ENCODE measurements at places on chromosomes 1 and 21.

DNA sequence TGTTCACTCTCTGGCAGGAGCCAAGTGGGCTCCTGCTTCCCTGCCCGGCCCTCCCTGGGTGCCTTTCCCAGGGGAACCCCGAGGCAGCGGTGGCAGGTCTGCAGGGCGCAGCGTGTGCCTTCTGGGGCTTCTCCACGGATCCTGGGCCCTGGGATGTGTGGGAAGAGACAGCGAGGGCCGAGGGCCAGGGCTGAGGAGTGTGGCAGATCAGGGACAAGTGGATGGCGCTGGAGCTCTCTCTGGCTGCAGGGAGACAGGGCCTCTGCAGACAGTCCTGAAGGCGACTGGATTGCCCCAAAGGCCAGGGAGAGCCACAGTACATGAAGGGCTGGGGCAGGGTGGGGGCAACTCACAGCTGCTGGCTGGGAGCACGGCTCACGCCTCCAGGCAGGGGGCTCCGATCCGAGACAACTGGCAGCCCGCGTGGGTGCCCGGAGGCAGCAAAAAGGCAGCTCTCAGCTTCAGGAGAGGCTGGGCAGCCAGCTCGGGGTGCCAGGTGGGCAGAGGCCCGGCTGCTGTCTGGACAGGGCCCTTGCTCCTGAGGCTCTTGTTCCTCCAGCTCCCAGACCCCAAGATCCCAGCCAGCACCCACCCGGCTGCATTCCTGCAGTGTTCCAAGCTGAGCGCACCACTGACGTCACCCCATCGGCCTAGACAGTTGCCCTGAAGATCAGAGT, 16.0 kb downstream of the MORN1 start:
- DNase-seq = no peak

GRCh38 chr1:203162403-203162802, 13.2 kb downstream of the MYBPH start:
- DNase-seq = no peak

- no peak for DNase-seq
Observed at GRCh38 chr21:18164483-18164882, 80.2 kb upstream of the CHODL start.

DNA sequence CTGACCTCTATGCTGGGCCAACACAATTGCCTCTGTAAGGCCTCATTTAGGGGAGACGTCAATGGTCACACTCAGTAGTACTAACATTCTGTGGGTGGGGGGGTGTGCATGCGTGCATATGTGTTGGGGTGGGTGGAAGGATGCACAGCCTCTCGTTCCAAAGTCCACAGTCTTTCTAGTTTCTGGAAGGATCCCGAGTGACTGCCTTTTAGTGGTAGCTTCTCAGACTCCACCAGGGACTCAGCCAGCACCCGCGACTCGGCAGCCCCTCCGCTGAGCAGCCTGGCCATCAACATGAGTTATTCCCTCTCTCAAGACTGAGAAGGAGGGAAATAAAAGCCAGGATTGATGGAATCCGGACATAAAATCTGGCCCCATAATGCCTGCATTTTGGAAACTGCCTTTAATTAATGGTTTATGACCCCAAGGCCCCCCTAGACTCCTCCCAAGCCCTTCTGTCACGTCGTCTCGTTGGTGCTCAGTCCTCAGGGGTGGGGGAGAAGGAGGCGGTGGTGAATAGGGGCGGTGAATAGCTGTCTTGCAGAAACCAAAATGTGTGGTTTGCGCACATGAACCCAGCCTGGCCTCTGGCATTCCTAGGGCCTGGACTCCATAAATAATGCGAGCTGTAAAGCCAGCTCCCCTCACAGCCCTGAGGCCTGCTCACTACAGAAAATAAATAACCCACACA, 65.1 kb upstream of the TMEM51 start:
- DNase-seq = no peak

DNA sequence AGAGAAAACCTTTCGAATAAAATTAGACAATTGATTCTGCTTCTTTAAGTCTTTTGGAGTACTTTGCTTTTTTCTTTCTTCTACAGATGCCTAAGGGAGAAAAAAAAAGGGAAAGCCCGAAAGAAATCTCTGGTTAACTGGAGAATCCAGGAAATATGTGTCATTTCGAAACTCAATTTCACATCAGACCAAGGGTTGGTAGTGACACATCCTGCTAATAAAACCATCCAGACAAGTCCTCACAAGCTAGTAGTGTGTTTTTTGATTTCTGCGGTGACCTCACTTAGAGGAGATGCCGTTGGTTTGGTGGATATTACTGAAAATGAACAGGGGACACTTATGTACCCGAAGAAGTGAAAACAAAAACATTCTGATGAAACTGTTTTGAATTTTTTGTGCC, 726.5 kb upstream of the ADAMTS5 start:
- peak; percentile 54 for DNase-seq
